EL (cell line): ENCODE measurements at places on chromosomes 7 and 10.

- DNase-seq, result no peak
Observed at GRCh38 chr7:78173666-78174065, 375.1 kb downstream of the PHTF2 start.

DNA sequence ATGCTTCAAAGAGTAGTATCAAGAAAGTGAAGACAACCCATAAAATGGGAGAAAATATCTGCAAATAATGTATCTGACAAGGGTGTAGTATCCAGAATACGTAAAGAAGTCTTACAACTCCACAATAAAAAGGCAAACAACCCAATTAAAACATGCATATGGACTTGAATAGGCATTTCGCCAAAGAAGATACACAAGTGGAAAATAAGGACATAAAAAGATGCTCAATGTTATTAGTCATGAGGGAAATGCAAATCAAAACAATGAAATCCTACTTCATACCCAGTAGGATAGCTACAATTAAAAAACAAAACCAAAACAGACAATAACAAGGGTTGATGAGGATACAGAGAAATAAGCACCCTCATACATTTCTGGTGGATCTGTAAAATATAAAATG is 79.2 kb downstream of the NUDCD3 start:
- DNase-seq, result peak; percentile 25

DNA sequence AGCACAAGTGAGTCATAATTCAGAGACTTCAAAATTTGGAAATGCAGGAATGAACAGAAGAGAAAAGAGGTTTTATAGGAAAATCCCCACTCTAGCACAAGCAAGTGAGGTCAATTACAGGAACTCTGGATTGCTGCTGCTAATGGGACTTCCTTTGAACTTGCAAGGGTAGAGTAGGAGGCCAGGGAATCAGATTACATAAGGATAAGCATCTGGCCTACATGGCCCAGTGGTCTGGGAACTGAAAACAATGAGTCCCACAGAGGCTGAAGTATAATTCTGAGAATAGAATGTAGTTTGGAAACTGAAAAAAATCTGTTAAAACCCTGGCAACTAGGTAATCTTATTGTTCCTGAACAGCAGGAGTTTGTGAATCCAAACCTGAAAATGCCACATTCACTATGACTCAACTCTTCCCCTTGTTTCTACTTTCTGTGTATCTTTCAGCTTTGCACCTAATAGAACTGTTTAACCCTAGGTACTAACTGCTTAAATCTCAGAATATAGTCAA is 66.5 kb downstream of the CTNNA3 start:
- DNase-seq, result peak; percentile 20

DNA sequence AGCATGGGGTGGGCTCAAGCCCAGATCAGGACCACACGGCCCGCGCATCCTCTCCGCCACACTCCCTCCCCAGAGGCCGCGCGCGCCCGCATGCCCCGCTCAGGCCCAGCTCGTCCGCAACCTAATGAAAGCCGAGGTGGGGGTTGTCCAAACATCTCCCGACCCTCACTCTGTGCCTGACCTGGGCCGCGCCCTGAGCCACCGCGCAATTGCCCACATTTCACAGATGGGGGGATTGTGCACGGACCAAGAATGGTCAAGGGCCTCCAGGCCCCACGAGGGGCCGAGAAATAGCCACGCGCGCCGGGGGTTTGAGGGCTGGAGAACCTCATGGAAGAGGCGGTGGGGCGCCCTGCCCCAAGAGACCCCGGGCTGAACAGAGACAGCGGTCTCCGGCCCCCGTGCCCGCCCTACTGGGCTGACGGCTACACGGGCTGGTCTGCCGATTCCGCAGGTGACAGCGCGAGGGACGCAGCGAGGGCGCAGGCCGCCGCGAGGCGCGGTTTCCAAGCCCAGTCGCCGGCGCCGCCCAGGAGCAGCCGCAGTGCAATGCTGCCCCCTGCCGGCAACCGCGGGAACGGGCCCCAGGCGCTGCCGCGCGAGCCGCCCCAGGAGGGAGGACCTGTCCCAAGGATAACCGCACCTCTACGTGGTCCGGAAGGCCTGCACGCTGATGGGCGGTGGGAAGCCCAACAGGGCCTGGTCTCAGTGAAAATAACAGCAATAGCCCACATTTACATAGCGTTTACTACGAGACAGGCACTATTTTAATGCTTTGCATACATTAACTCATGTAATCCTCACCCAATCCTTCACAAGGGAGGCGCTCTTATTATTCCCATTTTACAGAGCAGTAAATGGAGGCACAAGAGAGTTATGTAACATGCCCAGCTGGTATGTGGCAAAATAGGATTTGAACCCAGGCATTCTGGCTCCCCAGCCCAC is 10.5 kb upstream of the GRID1 start:
- DNase-seq, result peak; percentile 58

DNA sequence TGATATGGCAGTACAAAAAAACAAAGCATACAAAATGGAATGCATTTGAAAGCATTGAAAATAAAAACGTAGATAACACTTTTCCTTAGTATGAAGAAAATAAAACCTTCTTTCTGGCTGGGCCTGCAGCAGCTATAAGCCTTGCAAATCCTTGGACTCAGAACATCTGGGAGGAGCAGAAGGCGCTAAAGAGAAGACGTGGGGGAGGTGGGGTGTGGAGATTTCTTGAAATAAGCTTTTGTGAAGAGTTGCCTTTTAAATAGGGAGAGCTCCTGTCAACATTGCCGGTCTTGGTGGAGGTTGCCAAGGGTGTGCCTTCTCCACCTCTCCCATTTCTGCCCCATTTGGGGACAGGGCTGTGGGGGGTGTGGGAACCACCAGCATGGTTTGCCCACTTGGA is 128.7 kb downstream of the TMEM178B start:
- DNase-seq, result no peak

DNA sequence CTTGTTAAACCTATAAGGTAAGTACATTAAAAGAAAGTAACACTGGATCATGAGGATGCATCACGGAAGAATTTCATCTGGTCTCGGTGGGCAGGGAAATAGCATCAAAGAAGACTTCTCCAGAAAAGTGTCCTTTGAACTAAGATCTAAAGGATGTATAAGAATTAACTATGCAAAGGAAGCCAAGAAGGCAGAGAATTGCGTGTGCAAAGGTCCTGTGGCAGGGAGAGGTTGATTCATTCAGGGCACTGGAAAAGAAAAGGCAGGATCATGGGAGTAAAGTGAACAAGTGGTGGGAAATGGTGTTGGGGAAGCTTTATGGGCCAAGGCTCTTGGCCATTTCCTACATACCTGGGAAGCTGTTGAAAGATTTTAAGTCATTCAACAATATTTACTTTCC is 288.3 kb downstream of the SFMBT2 start:
- DNase-seq, result no peak

DNA sequence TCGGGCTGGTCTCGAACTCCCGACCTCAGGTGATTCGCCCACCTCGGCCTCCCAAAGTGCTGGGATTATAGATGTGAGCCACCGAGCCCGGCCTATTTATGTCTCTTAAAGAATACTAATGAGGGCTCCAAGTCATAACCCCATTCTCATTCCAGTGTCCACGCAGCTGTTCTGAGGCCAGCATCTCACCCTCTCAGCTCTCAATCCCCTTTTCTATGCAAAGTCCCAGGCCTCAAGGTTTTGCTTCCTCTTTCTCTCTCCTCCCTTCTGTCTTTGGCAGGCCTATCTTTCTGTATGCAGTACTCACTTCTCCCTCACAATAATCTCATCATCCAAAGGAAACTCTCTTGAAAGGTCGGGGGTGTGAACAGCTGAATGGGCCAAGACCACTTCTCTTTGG is 28.0 kb upstream of the VSIR start:
- no peak for DNase-seq

GRCh38 chr7:127396184-127396583 is 3.7 kb upstream of the ZNF800 start:
- peak; percentile 9 for DNase-seq

GRCh38 chr7:129604713-129605437 is 6.6 kb upstream of the NRF1 start:
- no peak for DNase-seq

DNA sequence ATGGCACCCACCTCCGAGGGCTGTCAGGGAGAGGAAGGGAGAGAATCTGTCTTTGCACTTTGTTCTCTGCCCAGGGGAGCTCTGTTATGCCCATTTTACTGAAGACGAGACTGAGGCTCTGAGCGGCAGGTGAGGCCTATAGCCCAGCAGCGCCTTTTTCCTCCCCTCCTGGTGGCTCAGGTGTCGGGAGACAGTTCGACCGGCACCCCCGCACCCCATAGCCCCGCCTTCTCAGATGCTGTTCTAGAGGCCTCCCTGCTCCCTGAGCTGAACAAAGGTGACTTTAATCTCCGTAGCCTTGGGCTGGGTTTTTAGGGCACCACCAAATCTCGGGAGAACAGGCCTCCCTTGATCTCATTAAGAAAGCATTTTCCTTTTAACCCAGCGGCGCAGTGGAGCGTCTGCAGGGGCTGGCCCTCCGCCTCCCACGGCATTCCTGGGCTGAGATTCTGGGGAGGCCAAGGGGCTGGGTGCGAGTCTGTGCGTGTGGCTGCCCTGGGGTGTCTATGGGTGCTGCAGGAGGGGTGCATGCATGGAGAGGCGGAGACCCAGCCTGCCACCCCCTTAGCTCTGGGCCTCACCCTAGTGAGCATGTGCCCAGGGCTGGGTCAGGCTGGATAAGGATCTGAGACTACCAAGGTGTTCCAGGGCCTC is 3.3 kb downstream of the LFNG start:
- peak; percentile 88 for DNase-seq

DNA sequence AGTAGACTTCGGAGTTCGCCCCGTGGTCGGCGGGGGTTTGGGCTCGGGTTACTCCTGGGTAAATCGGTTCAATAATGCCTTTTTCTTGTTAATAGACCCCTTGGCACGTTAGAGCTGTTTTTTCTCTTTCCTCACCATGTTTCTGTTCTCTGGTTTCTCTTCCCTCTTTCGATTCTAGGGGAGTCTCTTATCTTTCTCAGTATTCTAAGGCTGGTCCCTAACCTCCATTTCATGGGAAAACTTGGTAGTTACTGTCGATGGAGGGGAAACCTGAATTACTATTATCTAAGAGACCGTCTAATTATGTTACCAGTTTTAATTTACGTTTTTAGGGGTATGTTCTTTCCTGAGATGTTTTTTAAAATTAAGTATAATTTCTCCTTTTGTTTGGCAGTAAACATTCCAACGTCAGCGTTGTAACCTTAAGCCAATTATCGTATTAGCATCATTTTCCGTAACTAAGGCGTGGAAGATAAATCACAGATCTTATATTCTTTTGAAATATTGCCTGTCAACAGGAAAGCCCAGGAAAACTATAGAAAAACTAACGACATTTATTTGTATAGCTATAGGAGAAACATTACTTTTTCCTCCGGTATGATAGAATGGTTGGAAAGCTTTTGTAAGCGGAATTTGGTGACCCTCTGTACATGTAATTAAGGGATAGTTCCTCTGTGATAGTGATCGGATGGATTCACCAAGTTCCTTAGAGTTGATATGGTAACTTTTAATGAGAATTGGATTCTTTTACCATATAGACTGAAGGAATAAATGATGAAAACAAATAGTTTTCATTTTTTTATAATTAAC is 847 bp downstream of the BTAF1 start:
- peak; percentile 21 for DNase-seq

DNA sequence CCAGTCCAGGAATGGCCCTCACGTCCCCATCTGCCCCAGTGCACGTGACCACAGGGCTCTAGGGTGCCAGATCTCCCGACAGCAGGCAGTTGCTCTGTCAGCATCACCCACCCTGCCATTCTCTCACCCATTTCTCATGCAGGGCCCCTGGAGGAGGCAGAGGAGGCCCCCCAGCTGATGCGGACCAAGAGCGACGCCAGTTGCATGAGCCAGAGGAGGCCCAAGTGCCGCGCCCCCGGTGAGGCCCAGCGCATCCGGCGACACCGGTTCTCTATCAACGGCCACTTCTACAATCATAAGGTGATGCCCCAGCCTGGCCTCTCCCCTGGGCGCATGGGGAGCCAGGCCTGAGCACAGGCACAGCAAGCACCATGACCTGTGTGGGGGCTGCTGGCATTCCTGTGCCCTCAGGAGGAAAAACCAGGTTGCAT is 6.1 kb upstream of the DEPP1 start:
- DNase-seq, result no peak

DNA sequence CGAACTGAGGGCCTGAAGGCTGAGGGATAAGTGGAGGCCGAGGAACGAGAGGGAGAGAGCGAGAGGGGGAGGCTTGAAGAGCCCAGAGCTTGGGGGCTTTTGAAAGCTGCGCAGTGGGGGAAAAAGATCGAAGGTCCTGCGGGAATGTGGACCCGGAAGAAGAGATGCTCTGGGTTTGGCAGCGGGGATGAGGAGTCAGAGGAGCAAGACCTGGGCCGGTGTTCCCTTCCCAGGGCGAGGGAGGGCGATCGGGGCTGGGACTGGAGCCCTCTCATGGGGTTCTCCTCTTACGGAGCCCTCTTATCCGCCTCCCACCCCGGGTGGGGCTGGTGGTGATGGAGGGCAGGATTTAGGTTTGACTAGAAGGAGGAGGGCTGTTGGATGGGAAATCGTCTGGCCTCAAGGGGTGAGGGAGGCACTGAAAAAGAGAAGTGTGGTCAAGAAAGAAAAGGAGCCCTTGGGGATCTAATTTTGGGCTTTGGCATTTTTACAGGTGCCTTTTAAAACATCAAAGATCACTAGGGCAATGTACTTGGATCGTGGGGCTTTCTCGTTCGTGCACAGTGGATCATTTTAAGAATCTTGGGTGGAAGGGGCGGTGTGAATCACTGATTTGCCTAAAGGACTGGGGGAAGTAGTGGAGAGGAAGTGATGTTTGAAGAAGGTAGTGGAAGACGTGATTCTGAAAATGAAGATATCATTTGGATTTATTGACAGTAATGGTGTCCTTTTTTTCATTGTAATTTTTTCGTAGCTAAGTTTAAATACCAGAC is 637 bp downstream of the SAMD8 start:
- peak; percentile 71 for DNase-seq

GRCh38 chr10:98795467-98795866 is 348.7 kb upstream of the HPS1 start:
- DNase-seq, result no peak

DNA sequence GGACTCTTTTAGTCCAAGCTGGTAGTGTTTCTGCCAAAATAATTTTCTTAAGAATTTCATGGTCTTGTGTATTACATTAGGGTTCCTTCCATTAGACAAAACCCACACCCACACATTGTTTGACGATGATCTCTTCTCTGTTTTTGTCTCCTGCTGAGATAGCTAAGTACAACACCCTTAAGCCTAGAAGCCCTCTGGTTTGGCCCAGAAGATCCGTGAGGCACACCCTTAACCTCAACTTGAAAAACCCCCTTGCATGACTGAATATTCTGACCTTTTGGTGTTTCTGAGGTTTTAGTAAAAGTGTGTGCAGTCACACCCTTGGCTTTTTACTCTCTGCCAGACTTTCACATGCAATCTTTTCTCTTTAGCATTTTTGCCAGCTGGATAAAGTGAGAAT is 29.3 kb upstream of the ERCC6 start:
- peak; percentile 88 for DNase-seq

GRCh38 chr7:99092064-99092720 is 51.7 kb downstream of the SMURF1 start:
- DNase-seq, result no peak

DNA sequence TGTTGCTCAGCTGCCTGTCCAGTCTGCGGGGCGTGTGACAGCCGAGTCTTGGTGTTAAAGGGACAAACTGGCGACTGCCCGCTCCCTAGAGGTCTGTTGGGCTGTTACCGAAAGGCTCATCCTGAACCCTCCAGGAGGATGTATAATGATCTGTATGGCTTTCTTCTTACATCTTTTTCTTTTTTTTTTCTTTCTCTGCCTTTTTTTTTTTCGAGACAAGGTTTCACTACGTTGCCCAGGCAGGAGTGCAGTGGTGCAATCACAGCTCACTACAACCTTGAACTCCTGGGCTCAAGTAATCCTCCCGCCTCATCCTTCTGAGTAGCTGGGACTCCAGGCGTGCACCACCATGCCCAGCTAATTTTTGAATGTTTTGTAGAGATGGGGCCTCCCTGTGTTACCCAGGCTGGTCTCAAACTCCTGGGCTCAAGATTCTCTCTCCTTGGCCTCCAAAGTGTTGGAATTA is 857 bp downstream of the INTS15 start:
- no peak for DNase-seq
